ENCODE measurements at places on chromosomes 1 and 21. TPM values are rescaled to one million over a fixed set of nuclear protein-coding genes. Genes with fewer than 3 reads are reported as not detected.

GRCh38 chr1:157992031-157992832, 1.2 kb upstream of the KIRREL1 start:
- peak; percentile 91 for DNase-seq

DNA sequence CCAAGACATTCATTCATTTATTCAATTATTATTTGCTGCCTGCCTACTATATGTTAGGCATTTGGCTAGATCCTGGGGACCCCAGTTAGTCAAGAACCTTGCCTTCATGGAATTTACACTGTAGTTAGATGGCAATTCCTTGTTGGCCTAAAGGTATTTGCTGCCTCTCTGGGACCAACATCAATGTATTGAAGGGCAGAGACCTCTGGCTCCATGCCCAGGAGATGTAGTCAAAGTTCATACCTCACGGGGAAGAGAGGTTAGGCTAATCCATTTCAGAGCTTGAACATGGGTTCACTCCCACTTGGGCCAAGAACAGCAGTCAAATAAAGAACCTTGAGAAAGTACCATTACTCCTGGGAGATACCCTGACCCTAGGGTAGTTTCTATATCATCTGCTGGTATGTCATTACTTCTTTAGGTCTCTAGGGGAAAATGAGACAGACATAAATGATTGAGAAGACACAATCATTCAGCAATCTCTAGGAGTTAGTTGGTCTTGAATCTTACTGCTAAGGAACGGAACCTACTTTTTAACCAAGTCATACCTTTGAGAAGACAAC, 32.0 kb downstream of the SORT1 start:
- DNase-seq, result no peak

DNA sequence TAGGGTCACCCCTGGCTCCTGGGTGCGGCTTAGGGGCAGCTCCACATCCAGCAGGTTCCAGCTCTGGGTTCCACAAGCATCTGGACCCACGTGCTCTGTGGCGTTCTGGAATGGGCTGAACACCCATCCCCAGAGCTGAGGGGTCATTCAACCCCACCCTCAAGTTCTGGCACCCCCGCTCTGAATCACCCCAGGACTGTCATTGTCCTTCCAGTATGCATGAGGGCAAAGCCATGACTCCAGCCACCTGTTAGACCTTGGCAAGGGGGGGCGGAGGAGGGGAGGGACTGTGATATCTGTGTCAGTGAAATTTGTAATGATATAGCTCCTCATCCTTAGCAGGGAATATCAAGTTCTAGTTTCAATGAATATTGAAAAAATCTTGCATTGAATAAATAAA, 12.3 kb downstream of the INSRR start:
- DNase-seq, result no peak

DNA sequence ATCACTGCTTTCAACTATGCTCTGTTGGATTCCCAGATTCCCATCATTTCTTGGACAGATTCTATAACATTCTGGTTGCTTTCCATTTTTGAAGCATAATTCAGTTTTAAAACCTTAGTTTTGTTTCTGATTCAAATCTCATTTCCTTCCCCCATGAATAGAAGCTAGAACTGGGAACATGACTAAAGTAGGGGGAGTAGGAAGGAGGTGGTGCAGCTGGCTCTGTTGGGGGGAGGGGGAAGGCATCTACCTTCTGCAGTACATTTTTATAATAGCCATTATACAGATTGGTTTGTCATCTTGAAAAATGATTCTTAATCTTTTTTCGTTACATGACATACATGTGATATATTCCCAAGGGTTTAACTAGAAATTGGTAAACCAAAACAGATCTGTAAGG, 48.1 kb downstream of the SMG7 start:
- no peak for DNase-seq

DNA sequence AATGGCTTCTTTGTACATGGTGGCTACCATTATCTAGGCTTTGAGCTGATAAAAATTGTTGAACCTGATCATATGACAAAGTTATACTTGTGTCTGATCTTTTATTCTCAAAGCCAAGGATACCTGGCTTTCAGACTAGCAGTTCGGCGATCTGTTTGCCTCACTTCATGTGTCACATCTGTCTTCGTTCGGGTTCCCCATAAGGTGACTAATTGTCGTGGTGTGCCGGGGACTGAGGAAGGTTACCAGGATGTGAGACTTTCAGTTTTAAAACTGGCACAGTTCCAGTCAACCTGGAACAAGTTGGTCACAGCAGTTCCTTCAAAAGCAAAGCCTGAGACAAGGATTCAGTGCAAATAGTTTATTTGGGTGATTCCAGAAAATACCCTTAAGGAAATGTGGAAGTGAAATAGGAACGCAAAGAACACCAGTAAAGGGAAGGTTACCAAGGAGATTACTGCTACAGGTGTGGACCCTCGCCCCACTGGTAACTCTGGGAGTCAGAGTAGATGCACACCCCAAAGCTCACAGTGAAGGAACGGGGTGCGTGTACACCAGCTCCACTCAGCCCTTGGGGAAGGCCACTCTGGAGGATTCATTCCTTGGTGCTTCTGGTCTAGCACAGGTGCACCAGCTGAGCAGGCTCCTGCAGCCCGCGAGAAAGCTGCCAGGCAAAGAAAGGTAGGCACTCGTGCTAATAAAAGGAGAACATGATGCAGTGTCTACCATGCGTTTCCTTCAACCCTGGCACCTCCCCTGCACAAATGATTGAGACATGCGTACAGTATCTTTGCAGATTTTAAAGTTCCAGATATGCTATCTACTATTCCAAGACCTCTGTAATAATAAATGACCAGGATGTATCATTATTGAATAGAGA, 69.0 kb downstream of the VWA5B1 start:
- DNase-seq, result peak; percentile 80

DNA sequence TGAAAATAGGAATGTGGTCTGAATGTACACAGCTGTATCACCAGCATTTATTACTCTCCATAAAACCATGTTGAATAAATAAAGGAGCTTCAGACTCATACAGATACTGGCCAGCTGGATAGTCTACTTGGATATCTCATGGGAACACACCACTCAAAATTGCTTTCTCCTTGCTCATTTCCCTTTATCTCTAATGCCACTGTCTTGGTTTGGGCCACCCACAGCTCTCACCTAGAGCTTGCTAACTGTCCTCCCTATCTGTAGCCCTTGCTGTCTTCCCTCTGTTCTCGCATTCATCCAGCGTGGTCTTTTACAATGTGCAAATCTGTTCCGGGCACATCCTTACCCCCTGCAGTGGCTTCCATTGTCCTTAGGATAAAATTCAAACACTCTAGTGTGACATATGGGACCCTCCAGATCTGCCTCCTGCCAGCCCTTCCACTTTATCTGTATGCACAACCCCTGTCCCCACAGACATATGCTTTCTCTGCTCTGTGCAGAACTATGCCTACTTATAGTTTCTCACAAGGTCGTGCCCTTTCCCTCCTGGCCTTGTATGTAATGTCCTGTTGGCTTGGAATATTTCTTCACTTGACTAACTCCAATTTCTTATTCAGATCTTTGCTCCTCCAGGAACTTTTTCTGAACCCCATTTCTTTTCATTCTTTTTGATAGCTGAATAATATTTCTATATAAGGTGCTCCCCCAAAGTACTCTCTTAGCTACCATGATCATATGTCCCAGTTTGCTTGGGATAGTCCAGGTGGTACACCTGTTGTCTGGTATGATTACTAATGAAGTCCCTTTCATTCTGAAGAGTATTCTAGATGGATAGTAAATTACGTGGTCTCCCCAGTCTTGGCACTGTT, 2.9 kb downstream of the FLVCR1 start:
- no peak for DNase-seq

DNA sequence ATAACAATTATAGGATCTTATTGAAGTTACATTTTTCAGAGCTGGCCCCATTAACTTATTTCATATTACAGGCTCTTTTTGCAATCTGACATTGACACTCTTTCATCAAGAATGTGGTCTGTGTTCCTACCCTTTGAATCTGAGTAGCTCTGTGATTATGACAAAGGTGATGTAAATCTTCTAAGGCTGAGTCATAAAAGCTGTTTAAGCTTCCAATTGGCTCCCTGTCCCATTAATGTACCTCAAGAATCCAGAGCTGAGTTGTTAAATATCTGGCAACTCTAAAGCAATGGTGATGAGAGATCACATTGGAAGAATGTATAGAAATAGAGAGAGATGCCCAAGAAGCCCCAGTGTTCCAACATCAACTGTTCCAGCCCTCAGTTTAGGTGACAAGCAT, 178.5 kb upstream of the DEPDC1 start:
- DNase-seq, result no peak

GRCh38 chr1:55089683-55090082, 50.3 kb downstream of the PCSK9 start:
- no peak for DNase-seq

DNA sequence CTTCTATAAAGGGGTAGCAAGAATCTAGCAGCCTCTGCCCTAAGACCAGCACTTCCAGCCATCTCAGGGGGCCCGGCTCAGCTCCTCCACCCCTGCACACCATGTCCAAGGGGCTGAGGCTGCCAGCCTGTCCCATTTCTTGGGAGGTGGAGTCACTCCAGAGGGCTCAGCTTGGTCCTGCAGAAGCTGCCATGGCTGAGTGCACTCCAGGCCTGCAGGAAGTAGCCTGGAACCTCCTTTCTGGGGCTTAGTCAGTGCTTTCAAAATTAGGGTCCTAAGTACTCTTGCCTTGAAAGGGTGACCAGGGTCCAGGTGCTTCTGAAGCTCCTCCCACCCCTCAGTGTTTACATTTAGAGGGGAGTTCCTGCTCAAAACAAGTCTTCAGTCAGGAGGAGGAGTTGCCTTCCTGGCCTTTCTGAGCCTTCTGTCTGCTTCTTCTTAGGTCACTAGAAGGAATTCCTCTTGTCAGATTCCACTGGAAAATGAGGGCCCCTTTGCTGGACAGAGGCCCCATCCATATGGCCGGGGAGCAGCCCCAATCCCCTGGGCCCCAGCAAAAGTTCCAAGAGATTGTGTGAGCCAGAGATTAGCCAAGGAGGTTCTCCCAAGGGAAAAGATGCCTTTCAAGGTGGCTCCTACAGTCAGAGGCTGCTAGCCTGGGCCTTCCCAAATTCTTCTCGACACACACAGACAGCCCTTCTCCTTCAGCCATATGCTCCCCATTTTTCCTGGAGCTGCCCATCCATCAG, 128.1 kb upstream of the VAMP3 start:
- peak; percentile 28 for DNase-seq

DNA sequence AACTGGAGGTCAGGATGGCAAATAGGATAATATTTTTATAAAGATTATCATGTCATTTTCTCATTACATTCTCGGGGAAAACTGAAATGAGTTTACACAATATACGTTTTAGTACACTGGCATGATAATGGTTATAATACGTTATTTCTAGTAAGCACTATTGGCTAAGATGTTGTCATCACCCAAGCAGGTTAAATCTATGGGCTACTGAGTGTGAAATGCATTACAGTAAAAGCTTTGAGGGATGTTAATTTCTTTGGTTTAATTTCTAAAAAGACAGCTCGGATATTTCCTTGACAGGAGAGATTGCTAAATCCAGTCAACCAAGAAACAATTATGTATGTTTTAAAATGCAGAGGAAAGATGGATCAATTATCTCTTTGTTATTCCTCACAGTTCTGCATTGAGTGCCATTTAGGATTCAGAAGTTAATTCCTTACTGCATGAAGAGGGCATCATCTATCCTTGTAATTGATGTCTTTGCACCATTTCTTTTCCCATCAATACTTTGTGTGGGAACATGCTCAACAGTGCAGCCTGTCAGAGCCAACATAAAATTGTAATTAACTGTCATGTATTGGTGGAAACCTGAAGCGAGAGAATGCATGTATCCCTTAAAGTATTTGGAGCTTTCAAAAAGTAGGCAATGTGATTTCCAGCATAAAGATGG, 222.4 kb upstream of the ZP4 start:
- DNase-seq, result no peak

DNA sequence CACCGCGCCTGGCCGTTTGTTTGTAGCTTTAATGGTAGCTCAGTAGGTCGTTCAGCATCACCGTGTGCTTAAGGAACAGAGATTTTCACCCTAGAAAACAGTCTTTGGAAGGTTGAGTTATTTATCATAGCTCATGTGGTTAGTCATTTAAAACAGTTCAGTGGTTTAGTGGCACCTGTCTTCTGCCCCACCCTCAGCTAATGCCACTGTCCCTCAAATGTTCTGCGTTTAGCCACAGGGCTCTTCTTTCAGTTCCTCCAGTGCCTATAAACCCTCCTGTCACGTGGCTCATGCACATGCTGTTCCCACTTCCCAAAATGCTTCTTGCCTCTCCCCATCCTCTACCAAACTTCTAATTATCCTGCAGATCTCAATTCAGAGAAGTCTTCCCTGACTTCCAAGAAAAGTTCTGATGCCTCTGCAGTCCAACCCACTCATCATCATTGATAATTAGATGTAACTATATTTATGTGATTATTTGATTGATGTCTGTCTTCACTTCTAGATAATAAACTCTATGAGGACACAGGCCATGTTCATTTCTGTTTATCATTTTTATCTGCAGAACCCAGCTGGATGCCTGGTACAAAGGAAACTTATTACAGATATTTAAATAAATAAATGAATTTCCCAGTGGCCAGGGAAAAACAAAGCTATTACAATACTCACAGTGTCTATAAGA, 14.4 kb upstream of the DIPK1A start:
- DNase-seq, result no peak

DNA sequence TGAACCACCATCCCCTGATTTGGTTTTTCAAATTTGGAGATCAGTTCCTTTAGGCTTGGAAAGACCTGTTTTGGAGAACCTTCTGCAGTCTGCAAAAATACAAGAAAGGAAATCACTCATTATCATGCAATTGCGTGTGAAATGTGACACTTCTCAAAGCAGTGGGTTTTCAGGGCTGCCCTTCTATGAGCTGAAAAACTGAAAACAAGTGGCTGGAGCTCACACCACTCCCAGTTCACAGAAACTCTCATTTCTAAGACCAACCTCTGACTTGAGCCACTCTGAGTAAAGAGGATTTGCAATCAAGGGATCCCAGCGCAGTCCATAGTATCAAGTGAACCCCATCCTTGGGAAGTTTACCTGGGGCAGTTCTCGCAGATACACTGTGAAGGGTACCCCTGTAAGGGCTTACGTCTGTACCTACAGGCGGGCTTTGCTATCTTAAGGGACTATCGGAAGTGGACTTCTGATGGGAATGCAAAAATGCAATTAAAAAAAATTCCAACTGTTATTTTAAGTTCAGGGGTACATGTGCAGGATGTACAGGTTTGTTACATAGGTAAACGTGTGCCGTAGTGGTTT, 12.8 kb downstream of the SH2D1B start:
- DNase-seq, result no peak

GRCh38 chr21:43880111-43880985, 15.3 kb downstream of the AGPAT3 start:
- DNase-seq, result peak; percentile 57

DNA sequence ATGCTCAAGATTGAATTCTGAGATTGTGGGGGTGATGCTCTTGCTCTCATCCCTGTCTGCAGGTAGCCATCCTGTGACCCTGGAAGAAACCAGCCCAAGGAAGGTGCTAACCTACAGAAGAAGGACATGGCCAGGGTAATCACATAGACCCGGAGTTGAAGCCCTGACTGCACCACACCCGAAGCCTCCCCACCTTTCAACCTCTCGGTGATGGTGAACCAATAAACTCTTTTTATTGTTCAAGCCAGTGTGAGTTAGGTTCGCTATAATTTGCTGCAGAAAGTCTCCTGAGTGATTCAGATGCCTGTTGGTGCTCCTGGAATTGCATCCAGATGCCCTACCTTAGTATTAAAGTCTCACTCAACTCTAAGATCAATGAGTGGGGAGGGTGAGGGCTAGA, 163.6 kb downstream of the PLPP3 start:
- DNase-seq, result no peak

The NMNAT2 gene
- 0.45 TPM for total RNA-seq

The AK4 gene
- total RNA-seq, result 108 TPM

The RPTN gene
- not detected for total RNA-seq

The GBP2 gene
- total RNA-seq, result 52.7 TPM
